ENCODE measurements at places on chromosomes 2 and 18.

DNA sequence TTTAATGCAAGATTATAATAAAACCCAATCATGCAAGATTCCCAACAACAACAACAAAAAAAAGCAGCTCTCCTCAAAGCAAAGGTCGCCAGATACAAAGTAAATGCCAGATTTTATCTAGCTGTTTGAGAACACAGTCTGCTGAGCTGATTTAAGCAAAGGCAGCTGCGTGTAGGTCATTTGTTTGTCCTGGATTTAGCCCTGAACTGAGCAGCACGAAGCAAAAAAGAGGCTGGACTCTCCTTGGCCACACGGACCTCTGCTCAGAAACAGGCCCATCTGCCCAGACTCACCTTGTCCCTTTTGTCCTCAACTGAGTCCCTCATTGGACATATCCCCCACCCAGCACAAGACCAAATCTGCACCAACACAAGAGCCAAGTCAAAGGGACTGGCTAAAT is 91.5 kb downstream of the PID1 start:
- no peak for DNase-seq

GRCh38 chr18:36808681-36809080 is 20.1 kb downstream of the TPGS2 start:
- DNase-seq, result no peak

- no peak for DNase-seq
Measured at GRCh38 chr2:236593956-236594355, 24.3 kb downstream of the ACKR3 start.

DNA sequence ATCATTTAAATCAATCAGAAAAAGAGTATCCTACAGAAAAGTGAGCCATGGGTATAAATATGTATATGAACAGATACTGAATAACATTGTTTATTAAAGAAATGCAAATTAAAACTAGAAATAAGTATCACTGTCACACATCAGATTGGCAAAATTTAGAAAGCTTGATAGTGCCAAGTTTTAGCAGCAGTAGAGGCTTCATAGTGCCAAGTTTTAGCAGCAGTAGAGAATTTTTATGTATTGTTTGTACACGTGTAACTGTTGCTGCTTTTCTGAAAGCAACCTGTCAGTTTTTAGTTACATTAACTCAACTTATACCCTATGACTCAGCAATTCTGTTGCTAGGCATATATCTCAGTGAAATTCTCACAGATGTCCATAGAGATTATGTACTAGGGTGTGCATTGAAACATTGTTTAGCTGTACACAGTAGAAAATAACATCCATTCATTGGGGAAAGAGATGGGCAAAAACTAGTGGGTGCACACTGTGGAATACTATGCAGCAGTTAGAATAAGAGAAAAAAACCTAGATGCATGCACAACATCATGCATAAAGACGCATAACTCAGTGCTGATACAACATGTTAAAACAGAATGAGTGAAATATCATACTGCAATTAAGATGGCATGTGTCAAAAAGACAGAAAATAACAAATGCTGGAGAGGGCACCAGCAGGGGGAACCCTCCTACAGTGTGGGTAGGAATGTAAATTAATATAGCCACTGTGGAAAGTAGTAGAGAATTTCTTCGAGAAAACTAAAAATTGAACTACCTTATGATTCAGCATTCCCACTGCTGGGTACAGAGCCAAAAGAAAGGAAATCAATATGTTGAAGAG is 294.5 kb upstream of the NT5C1B start:
- peak; percentile 7 for DNase-seq

GRCh38 chr2:108128249-108128648 is 111.5 kb upstream of the SULT1C3 start:
- no peak for DNase-seq

DNA sequence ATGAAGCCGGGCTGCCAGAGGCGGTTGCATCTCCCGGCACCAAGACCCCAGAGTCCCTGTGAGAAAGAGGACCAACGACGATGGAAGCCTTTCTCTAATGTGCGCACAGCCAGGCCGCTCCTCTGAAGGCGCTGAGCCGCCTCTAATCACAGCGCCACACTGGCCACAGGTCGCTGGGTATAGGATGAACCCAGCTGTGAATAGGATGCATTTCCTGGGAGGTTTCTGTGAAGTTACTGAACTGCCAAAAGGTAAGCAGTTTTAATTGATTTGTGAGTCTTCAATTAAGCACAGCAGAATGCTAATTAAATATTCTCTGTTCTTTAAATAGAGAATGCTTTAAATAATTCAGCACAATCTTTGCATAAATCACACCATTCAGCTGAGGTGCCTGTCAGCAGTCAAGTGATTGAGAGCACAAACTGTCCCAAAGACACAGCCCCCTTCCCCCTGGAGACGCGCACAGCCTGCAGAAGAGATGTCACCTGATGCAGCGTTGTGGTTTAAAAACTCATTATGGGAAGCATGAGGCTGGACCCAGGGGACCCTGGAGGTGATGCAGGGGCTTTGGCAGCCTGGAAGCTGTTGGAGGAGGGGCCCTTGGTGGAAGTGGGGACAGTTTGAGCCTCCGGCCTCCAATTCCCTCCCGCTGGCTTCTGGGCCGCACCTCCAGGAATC is 98.1 kb downstream of the RTP5 start:
- no peak for DNase-seq

- no peak for DNase-seq
Measured at GRCh38 chr2:41735006-41735405, 312.8 kb upstream of the PKDCC start.
